ENCODE measurements at places on chromosomes 3 and 15.

DNA sequence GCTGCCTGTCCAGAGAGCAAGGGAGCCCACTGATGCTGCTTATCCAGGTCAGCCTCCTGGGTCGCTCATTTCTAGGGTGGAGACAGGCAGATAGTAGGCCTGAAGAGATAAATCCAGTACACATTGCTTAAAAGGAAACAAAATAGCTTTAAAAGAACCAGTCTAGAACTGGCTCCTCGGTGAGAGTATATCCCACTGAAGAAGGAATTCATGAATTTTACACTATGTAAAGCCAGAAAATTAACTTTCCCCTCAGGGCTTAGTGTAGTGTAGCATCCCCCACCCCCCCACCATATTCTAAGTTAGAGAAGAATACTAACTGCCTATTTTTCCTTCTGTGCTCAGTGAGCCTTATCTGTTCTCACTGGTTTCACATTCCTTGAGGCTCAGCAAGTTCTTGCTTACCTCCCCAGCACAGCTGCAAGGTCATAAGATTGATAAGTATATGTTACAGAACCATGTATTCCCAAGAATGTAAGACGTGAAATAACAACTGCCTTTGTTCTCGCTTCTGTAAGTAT lies 30.5 kb upstream of the NOX5 start:
- DNase-seq: no peak

DNA sequence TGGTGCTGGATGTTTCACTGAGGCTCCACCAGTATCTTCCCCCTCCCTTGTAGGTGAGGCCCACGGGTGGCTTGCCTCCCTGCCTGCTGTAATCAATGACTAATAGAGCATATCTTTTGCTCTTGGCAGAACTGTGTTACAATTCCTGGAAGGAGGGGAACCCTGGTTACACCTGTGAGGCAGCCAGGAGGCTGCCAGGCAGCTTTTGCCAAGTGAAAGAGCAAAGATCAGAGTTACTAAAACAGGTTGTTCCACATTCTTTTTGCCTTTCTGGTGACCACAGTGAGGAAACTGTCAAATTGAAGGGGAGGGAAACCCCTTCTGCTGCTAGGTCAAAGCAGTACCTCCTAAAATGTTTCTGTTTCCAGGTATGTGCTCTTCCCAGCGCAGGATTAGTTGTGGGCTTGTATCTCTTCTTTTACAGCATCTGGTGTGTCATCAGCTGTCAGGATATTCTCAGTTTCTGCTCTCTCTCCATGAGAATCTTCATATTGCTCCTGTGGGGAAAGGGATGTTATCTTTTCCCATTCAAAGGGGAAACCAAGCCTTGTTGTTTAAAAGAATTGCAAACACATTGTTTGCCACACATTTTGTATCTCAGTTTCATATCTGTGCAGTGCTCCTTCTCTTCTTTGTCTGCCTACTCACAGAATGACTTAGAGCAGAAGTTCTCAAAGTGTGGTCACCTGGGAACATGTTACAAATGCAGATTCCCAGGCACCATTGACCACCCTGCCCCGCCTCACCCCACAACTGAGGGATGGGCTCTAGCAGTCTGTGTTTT lies 137.4 kb upstream of the UMPS start:
- no peak for DNase-seq

GRCh38 chr3:12840591-12841148 lies 695 bp downstream of the RPL32 start:
- DNase-seq: no peak

DNA sequence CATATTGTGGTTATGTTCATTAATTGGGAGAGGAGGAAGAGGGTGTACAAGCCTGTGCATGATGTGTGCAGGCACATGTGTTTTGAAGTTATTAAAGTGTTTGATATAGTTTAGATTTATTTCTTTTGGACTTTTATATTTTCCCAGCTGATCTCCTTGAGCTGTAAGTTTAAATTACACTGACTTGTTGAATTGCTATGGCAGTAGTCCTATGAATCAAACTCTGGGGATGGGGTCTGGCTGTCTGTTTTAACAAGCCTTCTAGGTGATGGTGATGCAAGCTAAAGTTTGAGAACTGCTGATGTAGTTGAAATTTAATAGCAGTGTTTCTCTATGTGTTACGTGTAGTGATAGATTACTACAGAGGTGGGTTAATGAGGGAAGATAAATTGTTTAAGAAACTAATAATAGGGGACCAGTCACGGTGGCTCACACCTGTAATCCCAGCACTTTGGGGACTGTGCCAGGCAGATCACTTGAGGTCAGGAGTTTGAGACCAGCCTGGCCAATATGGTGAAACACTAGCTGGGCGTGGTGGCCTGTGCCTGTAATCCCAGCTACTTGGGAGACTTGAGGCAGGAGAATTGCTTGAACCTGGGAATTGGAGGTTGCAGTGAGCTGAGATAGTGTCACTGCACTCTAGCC lies 7.0 kb downstream of the ARIH1 start:
- no peak for DNase-seq

GRCh38 chr3:169133178-169134161 lies 530.0 kb downstream of the MECOM start:
- DNase-seq: no peak

DNA sequence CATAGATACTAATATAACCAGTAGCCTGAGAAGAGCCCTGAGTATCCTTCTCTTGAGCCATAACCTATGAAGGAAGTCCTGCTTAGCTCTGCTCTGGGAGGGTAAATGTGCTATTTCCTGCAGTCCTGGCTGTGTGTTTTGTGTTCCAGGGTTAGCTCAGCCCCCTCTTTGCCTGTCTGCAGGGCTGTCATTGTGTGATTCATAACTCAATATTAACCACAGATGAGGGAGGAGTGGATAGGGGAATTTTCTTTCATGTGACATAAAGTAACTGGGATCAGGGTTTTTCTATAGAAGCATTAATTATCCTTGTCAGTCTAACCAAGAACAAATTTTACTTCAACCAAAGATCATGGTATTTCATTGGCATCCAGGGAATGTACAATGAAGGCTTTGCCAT lies 183.3 kb upstream of the ZBTB20 start:
- DNase-seq: peak; percentile 61

DNA sequence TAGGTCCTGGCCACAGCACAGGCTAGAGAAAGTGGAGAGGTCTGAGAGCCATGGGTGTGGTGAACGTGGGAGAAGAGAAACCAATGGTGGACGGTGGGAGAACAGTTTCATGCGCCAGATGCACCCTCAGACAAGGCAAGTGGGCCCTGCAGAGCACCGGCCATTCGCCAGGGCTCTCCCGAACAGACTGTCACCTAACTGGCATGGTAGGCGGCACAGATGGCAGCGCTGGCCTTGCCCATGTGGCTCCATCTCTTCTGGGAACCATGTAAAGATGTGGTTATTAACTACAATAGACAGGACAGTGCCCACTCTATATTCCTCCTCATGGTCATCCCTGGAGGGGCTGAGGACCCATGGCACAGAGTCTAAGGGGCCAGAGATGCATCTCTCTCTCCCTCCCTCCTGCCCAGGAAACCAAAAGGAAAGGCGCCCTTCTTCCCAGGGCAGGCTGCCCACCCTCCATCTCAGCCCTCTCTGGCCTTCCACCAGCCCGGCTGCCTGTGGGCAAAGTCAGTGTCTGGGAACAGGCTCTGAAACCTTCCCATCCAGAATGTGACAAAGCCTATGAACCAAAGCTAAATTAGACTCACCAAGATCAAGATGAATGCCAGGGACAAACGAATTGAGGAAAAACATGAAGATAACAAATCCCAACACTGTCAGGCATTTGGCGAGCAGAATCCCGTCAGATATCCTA lies 147.8 kb downstream of the OCA2 start:
- no peak for DNase-seq

GRCh38 chr3:179071027-179071322 lies 634 bp downstream of the ZMAT3 start:
- no peak for DNase-seq

- DNase-seq: peak; percentile 76
These were observed 549.4 kb upstream of the MDFIC2 start for GRCh38 chr3:70861855-70862254.

Data from COLO829 (cell line).